ENCODE measurements at places on chromosomes 7 and 10. TPM values are rescaled to one million over a fixed set of nuclear protein-coding genes. Genes with fewer than 3 reads are reported as not detected.

Gene GRM3
- total RNA-seq: not detected

Gene PAX4
- not detected for total RNA-seq

Gene MRLN
- total RNA-seq: not detected

- H3K4me3 ChIP-seq: no peak overlapping the region
- no peak overlapping the region for H3K27ac ChIP-seq
- H3K27me3 ChIP-seq: no peaks in the 10 kb centered on the region
- peaks cover 3% of the 10 kb centered on the region for H3K4me1 ChIP-seq
- no peaks in the 10 kb centered on the region for H3K36me3 ChIP-seq
Measured at GRCh38 chr10:36730316-36730715, 395.1 kb upstream of the ANKRD30A start.

DNA sequence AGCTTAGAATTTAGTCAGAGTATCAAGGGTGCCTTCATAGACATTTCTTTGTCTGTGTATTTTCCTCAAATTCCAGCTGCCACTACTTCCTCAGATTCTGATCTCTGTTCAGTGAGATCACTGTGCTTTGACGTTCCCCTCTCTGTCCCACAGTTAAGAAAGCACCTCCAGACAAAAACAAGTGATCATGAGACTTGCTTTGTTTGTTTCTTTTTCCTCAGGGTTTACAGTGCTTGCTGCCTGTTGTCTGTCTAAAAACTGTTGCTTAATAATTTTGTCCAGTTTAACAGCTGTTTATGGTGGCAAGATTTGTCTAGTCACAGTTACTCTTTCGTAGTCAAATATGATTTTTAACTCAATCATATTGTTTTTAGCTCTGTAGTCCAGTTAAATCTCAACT, 29.1 kb downstream of the TRUB1 start:
- no peak for DNase-seq
- H3K4me1 ChIP-seq: no peaks in the 10 kb centered on the region
- H3K27me3 ChIP-seq: no peaks in the 10 kb centered on the region
- peaks cover 6% of the 10 kb centered on the region for H3K36me3 ChIP-seq

GRCh38 chr10:127283576-127283975, 87.2 kb upstream of the INSYN2A start:
- no peak for DNase-seq
- no peaks in the 10 kb centered on the region for H3K27me3 ChIP-seq
- no peak overlapping the region for H3K27ac ChIP-seq
- H3K4me3 ChIP-seq: no peak overlapping the region
- H3K36me3 ChIP-seq: no peaks in the 10 kb centered on the region

DNA sequence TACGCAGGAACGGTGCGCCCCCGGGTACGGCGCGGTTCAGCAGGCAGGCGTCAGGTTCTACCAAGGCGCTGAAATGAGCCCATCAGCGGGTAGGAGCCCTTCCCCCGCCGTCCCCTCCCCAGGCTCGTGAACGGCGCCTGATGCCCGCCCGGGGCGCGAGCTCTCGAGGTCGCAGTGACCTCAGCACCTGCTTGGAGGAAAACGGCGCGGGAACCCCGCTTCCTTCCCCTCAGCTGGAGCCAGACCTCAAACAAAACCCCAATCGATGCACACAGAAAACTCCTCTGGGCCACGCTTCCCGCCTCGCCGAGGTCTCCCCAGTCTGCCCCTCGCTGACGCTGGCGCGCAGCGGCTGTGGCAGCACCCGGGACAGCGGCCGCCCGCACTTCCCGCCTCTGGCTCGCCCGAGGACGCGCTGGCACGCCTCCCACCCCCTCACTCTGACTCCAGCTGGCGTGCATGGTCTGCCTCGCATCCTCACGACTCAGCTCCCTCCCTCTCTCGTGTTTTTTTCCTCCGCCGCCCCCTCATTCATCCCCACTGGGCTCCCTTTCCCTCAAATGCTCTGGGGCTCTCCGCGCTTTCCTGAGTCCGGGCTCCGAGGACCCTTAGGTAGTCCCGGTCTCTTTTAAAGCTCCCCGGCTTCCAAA, 514 bp upstream of the GAD2 start:
- peak; percentile 27 for DNase-seq
- no peak overlapping the region for H3K27ac ChIP-seq
- H3K4me1 ChIP-seq: peaks cover 5% of the 10 kb centered on the region
- no peak overlapping the region for H3K4me3 ChIP-seq
- no peaks in the 10 kb centered on the region for H3K36me3 ChIP-seq

DNA sequence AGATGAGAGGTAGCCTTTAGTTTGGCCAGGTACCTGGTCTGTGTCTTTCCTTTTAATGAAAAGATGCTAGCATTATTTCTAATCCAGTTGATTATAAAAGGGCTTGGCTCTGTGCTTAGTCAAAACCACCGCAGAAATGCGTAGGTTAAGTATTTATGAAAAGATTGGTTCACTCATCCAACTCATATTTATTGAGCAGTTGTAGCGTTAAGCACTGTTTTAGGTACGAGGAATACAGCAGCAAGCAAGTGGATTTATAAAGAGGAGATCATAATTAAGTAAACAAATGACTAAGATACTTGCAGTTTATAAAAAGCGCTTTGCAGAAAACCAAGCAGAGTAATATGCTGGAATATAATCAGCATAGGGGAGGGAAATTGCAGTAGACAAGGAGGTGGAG, 129.8 kb downstream of the PPP1R17 start:
- H3K36me3 ChIP-seq: no peaks in the 10 kb centered on the region
- no peaks in the 10 kb centered on the region for H3K27me3 ChIP-seq
- no peak for DNase-seq
- H3K27ac ChIP-seq: no peak overlapping the region
- no peak overlapping the region for H3K4me3 ChIP-seq

GRCh38 chr7:70301673-70302185, 703.5 kb downstream of the AUTS2 start:
- no peaks in the 10 kb centered on the region for H3K27me3 ChIP-seq
- no peak overlapping the region for H3K27ac ChIP-seq

DNA sequence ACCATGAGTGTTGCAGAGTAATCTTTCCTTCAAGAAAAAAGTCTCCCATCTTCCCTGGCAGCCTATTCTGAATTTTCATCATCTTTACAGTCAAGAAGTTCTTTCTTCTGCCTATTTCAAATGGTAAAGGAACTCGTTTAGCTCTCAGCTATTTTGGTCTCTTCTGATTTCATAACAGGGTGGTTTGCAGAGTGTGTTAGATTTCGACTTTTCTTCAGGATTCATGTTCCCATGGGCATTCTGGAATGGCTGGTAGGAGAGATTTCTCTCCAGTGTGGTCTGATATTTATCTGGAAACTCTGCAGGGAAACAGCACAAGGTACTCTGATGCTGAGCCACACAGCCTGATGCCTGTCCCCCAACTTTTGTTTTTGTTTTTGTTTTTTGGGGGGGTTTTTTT, 111.1 kb upstream of the FAM171A1 start:
- H3K4me1 ChIP-seq: peaks cover 3% of the 10 kb centered on the region
- H3K36me3 ChIP-seq: no peaks in the 10 kb centered on the region
- H3K27me3 ChIP-seq: no peaks in the 10 kb centered on the region
- no peak overlapping the region for H3K27ac ChIP-seq
